ENCODE measurements at places on chromosomes 5 and 9.
A peak's percentile ranks its signal among the peaks of the same experiment; 100 is the strongest.

GRCh38 chr9:98291820-98292219 lies 36.4 kb upstream of the TBC1D2 start:
- DNase-seq: no peak

- no peak for DNase-seq
Observed at GRCh38 chr5:168710706-168711105, 131.5 kb upstream of the PANK3 start.

DNA sequence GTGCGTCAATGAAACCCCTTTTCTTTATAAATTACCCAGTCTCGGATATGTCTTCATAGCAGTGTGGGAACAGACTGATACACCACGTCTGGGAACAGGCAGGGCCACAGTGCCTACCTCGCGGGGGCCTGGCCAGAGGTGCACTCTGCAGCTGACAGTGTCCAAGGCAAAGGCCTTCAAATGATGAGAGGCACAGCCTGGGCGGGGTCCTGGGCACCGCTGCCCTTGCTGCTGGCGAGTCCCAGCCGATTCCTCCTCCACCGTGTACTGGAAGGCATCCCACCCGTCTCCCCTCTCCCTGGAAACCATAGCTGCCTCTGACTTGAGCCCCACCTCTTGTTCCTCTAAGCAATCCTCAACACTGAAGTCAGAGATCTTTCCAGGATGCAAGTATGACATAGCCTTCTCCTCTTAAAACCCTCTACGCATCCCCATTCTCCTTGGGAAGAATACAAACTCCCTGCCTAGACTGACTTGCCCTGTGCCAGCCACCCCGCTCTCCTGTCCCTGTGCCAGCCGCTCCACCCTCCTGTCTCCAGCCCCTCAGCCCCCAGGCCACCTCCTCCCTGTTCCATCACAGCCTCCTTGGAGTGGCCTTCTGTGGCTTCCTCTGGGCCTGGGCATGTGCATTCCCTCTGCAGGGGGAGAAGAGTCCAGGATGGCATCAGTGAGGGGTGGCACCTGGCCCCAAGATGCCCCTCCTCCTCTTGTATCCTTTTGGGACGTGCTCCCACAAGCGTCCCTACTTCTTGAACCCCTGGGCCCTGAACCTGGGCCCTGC lies 8.1 kb upstream of the COL5A1 start:
- no peak for DNase-seq

DNA sequence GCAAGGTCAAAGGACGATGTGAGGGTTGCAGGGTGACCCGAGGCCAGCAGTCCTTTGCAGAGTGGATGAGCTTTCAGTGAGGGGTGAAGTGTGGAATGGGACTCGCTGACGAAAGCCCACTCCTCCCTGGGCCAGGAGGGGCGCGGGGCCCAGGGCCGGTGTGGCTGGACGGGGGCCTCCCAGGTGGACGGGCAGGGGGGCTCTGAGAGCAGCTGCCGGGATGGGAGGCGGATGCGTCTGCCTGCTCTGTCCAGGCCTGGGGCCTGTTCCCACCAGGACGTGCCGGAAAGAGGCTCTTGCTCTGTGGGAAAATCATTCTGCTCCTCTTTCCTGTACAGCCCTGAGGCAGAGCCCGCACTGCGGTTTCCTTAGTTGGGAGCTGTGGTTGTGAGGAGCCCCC lies 24.3 kb downstream of the IRX4 start:
- no peak for DNase-seq

DNA sequence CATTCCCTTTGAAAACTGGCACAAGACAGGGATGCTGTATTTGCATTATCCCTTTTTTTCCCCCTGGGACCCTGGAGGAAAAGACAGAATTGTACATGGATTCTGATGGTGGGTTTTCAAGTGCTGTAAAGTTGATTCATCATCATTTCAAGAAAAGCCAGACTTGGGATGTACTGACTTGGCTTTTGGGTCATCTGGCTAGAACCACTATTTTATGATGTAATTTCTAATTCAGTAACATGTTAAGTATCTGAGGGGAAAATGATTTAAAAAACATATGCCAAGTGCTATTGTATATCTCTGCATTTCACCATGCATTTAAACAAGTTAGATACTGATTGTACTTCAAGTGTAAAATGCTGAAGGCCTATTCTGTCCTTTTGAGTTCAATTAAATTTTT lies 15.2 kb upstream of the MAP3K1 start:
- no peak for DNase-seq

DNA sequence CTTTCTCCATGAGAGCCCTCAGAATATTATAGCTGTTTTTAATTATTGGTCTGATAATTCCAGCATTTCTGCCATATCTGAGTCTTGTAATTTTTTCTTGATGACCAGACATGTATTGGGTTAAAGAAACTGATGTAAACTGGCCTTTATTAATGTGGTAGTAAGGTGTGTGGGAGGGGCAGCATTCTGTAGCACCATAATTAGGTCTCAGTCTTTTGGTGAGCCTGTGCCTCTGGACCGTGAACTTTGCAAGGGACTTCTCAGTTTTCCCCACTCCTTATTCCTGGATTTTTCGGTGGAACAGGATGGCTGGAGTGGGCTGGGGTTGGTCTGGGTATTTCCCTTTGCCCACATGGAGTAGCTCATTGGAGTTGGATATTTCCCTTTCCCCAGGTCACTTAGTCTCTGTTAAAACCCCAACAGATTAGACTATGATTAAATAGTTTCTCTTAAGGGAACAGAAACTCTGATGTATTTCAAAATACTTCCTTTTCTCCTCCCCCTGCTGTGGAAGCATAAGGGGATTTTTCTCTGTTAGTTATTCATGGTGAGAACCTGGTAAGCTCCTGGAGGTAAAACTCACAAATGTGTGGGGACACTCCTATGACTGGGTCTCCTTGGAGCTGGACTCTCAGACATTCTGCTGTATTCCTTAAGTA lies 52.4 kb downstream of the FSD1L start:
- no peak for DNase-seq

GRCh38 chr9:17531642-17532254 lies 47.1 kb upstream of the SH3GL2 start:
- DNase-seq: peak; percentile 32

DNA sequence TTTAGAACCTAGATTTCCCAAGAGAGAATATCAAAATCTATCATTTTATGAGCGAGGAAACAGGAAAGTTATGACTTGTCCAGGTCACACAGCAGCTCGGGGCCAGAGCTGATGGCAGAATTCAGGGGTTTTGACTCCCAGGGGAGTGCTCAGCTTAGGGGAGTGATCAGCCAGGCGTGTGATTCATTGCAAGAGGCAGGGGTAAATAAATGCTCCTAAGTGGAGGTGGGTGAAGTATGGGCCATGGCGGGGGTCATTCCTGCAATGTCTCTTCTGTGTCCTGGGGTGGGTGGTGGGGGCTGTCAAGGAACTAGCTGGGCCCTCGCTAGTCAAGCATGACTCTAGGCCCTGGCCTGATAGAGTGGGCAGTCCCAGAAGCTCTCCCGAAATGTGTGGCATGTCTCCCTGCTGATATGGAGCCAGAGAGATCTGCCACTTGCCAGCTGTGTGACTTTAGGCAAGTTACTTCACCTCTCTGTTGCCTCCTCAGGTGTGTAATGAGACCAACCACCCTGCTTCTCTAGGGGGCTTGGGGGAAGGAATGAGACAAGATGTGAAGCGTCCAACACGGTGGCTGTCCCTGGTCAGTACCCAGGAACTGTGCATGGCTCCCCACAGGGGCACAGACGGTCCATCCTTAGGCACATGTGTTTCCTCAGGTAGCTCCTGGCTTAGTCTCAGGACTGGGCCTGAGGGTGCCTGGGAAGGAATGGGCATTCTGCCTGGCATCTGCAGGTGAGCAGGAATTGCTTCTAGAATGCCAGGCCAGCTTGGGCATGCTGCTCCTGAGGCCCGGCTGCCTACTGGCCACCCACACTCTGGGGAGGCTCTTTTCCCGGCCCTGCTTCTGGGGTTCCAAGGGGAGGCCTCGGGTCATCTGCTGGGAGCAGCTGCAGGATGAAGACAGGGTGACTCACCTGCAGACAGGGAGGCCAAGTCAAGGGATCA lies 36.5 kb upstream of the SH3PXD2B start:
- no peak for DNase-seq

DNA sequence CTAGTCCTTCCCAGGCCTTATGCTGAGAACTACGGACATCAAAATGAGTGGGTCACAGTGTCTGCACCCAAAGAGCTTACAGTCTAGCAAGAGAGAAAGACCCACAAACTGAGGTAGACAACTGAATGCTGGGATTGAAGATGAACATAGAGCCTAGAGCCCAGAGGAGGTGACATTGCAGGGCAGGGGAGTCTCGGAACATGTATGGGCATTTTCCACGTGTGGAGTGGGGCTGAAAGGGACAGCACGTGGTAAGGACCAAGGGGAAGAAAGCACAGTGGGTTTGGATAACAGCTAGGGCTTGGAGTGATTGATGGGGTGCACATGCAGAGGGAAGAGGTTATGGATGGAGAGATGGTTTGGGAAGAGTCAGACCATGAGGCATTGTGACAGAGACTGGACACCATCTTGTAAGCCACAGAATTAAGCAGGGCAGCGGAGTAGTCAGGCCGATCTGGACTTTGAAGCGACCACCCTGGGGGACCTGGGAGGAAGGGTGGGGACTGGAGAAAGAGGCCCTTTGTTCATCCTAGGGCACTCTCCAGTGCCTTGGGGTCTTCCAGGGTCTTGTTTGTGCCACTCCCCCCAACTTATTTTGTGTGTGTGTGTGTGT lies 47.5 kb upstream of the SH3PXD2B start:
- no peak for DNase-seq

DNA sequence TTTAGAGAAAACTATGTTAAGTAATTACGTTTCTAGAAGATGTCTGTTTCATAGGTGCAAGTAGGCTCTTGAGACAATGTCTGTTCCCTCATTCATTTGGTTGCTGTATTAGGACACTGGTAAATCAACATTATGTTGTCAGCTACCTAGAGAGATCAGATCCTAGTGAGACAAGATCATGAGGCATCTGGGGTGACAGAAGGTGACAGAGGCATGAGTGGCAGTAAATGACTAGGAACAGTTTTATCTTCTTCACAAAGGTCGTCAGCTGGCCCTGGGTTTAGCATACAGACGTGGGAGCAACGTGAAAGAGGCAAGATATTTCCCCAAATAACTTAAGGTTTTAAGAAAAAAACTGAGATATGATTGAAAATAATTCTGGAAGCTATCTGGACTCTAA lies 1926.3 kb upstream of the WWC1 start:
- no peak for DNase-seq

GRCh38 chr5:151125421-151125820 lies 32.2 kb downstream of the ANXA6 start:
- no peak for DNase-seq

DNA sequence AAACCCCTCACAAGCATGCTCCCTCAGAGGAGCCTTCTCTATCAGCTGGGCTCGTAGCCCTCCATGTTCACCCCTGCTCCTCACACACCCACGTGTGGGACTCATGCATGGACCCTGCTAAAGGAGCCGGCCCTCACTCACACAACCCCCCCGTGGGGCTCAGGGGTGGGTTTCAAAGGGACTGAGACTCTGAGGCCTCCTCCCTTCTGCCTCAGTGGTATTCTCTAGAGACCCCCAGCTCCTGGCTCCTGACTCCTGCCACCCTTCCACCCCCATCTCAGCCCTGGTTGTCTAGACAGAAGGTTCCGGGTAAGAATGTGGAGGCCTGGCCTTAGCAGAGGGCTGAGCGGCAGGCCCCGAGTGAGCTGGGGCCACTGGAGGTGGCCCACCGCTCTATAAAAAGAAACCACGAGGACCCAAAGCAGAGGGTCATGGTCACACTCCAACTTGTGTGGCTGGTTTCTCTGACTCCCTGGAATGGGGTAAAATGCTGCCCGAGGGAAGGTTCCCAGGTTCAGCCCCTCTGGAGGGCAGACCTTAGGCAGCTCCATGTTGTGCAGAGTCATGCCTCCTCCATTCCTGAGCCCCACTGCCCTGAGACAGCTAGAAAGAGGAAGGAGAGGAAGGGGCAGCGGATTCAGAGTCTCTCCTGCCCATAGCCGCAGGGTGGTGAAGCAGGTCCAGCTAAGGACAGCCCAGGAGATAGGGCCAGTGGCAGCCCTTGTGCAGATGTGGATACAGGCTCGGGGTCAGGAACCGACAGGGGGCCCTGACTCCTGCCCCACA lies 10.8 kb downstream of the SEPTIN8 start:
- DNase-seq: no peak

- no peak for DNase-seq
Observed at GRCh38 chr5:139140591-139141071, 57.5 kb downstream of the SIL1 start.

DNA sequence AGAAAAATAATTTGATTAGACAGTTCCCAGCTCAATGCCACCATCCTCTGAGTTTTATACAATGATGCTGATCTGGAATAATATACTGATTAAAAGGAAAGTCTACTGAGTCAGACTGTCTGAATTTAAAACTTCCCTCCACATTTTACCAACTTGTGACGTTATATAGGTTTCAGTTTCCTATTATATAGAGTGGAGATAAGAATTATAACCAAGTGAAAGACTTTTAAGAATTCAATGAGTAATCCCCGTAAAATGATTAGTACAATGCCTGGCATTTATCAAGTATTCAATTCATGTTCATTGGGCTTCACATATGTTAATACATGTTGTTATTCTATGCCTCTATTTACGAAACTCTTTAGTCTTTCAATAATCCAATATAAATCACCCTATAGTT lies 166.0 kb downstream of the CDH9 start:
- DNase-seq: no peak

DNA sequence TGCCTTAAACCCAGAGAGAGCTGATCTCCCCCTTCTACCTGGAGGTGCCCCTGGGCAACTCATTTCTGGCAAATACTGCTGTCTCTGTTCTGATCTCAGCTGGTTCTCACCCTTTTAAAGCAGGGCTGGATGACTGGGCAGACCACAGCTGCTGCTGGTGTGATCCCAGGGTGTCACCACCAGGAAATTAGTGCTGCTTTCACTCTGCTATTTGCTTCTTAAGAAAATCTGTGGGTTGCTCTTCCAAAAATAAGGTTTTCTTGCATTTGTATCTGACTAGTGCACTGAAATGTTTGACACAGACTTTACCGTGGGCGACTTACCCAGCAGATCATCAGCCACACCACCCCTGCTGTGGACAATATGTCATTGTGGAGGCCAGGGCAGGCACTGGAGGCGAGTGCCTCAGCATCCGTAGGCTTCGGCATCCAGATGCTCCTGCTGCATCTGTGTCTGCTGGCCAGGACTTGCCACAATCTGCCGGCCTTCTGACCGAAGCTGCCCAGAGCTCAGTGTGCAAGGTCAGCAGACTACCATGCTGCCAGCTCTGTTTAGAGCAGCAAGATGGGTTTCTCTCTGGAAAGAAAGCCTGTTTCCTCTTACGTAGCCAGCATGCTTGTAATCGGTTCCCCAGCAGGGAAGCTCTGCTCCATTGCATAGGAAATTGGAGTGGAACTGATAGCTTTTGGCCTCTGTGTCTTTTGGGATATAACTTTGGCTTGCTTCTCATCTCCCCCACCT lies 13.6 kb downstream of the ARHGAP26 start:
- DNase-seq: no peak

DNA sequence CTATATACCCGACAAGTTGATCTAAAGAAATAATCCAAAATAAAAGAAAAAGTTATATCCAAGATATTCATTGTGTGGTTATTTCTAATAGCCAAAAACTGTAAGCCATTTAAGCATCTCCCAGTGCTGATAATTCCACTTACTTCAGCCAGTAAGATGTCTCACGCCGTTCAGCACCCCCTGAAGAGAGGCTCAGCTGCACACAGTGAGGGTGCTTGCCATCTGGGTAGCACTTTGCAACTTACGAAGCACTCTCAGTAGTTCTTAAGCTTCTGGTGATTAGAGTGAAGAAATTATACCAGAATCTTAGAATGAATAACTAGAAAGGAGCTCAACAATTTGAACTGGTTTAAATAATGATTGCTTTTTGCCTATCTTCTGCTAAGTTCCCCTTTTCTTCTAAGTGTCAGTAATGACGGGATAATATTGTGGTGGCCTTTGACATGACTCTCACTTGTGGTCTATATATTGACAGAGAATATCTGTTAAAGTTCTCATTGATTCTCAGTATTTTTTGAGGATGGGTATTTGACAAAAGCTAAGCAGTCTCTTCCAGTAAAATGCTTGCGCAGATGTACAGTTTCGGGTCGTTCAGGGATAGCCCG lies 26.2 kb upstream of the LTC4S start:
- DNase-seq: no peak

All from NCI-H1105 (cell line).